SJCRH30 (cell line): ENCODE measurements at places on chromosomes 5 and 9.

GRCh38 chr5:54159893-54160195 lies 150.5 kb downstream of the ARL15 start:
- no peak for DNase-seq
- H3K27me3 ChIP-seq, result no peaks in the 10 kb centered on the region
- no peak overlapping the region for H3K27ac ChIP-seq
- no peak overlapping the region for H3K4me3 ChIP-seq
- peaks cover 4% of the 10 kb centered on the region; the same call in 1 of the 2 replicates for H3K4me1 ChIP-seq
- no peaks in the 10 kb centered on the region for H3K36me3 ChIP-seq

DNA sequence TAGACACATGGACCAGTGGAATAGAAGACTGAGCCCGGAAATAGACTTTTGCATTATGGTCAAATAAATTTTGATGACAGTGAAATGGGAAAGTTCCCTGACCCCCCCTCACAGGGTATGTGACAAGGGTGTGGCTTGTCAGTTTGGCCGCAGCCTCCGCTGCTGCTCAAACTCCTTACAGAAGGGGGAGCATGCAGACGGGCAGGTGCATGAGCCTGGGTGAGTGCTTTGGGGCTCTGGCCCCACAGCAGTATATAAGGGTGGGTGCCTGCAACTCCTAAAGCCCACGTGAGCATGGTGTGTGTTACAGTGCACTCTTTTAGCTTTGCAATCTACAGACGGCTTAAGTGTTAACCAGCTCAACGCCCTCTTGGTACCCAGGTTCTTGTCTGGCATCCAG lies 21.9 kb upstream of the CAPSL start:
- no peaks in the 10 kb centered on the region for H3K4me1 ChIP-seq
- no peaks in the 10 kb centered on the region for H3K36me3 ChIP-seq
- no peaks in the 10 kb centered on the region for H3K27me3 ChIP-seq
- DNase-seq, result no peak

DNA sequence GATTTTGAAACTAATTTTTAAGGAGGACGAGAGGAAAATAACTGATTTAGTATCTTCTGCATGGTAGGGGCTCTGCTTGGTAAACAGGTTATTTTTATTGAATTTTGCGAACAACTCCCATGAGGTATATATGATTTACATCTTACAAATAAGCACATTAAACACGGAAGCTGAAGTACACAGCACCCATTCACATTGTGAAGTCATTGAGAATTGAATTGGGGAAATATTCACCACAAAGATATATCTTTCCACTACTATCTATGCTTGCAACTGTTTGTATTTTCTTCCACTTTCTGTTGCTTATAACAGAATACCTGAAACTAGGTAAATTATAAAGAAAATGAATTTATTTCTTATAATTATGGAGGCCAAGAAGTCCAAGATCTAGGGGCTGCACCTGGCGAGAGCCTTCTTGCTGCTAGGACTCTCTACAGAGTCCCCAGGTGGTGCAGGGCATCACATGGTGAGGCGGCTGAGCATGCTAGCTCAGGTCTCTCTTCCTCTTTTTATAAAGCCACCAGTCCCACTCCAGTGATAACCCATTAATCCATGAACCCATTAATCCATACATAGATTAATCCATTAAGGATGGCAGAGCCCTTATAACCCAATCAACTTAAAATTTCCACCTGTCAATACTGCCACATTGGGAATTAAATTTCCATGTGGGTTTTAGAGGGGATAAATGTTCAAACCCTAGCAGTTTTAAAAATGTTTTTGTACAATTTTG lies 79.0 kb upstream of the ZNF608 start:
- no peak for DNase-seq
- no peaks in the 10 kb centered on the region for H3K27me3 ChIP-seq
- H3K36me3 ChIP-seq, result no peaks in the 10 kb centered on the region
- H3K4me1 ChIP-seq, result peaks cover 3% of the 10 kb centered on the region; the same call in 1 of the 2 replicates
- no peak overlapping the region for H3K4me3 ChIP-seq

DNA sequence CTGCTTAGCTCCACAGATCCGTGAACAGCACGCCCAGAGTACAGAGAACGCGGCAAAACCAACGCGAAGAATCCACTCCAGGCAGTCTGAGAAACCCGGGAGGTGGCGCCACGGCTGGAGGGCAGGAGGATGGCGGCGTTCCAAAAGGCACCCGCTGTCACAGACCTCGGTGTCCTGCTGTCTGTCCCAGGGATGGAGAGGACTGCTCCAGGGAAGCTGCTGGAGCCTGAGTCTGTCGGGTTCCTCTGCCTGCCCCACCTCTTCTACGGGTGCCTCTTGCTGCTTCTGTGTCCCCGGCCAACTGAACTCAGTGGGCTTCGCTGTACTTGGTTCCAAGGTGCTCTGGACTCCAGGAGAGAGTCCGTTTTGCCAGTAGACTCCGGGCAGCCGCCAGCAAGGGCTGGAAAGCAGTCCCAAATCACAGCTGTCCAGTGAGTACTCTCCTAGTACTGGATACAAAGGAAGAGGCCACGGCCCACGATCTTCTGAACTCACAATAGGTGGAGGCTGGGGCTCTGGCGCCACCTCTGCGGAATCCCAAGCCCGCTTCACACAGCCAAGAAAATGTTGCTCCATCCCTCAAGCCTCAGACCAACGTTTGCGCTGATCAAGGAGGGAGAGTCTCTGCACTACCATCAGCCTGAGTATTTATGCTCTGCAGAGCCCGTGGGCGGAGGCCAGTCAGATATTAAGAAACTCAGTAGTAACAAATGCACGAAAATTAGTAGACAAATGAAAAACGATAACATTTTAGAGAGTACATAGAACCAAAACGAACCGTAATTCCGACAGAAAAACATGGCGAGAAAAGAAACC lies 440 bp downstream of the ANXA2R start:
- H3K36me3 ChIP-seq, result no peaks in the 10 kb centered on the region
- no peaks in the 10 kb centered on the region for H3K27me3 ChIP-seq
- peak overlapping the region; percentile 5; the same call in 1 of the 2 replicates for H3K27ac ChIP-seq
- peak; percentile 88 for DNase-seq

- DNase-seq, result peak; percentile 12
- H3K4me1 ChIP-seq, result no peaks in the 10 kb centered on the region
- no peaks in the 10 kb centered on the region for H3K36me3 ChIP-seq
- H3K27me3 ChIP-seq, result no peaks in the 10 kb centered on the region
- H3K4me3 ChIP-seq, result no peak overlapping the region
These were observed 408.2 kb upstream of the PRR16 start for GRCh38 chr5:120055858-120056257.

DNA sequence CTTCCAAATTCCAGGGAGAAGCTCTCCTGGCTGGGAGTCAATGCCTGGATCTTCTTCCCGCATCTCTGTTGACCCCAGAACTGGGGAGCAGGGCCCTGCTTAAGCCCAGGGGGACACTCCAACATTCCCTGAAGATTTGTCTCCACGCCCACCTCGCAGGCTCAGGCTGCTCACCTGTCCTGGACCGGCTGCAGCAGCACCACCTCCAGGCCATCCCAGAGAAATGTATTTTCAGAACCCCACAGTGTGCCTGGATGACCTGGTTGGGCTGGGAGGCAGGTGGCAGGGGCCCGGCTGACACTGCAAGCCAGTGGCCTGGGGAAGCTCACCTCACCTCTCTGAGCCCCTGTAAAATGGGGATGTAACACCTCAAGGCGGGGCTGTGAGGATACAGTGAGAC lies 27.1 kb upstream of the ZBTB43 start:
- H3K4me3 ChIP-seq, result no peak overlapping the region
- no peaks in the 10 kb centered on the region for H3K4me1 ChIP-seq
- no peaks in the 10 kb centered on the region for H3K36me3 ChIP-seq
- H3K27me3 ChIP-seq, result no peaks in the 10 kb centered on the region

DNA sequence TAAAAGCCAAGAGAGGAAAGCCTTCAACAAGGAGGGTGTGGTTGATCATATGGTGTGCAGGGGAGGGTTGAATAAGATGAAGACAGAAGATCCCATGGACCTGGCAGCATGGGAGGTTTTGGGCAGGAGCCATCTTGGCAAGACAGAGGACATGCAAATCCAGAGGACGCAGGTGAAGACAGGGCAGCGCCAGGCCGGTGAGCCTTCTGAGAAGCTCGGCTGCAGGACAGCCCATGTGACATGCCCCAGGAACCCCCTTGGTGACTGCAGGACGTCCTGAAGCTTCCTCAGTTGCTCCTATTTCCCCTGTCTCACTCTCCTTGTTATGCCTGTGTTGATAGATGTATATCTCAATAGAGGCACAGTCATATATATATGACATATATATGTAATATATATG lies 159.4 kb downstream of the GADD45G start:
- no peaks in the 10 kb centered on the region for H3K36me3 ChIP-seq
- no peak for DNase-seq
- no peaks in the 10 kb centered on the region for H3K27me3 ChIP-seq
- peaks cover 11% of the 10 kb centered on the region for H3K4me1 ChIP-seq
- H3K4me3 ChIP-seq, result no peak overlapping the region

DNA sequence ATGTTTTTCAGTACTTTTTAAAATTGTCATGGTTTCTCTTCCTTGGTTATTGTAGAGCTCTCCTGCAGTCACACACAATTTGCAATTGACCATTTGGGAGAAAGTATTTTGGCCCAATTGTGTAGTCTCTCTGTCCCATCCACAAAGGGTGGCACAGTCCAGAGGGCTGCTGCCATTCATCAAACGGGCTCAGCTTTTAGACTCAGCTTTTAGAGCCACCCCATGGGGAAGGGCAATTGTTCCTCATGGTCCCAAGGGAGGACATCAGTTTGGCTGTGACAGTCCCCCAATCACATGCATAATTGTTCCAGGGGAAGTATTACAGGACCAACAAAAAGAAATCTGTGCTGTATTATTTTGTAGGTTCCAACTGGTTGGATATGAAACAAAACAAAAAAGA lies 207.6 kb downstream of the ZNF462 start:
- H3K27me3 ChIP-seq, result no peaks in the 10 kb centered on the region
- no peak overlapping the region for H3K27ac ChIP-seq
- H3K4me3 ChIP-seq, result no peak overlapping the region
- no peaks in the 10 kb centered on the region for H3K36me3 ChIP-seq

DNA sequence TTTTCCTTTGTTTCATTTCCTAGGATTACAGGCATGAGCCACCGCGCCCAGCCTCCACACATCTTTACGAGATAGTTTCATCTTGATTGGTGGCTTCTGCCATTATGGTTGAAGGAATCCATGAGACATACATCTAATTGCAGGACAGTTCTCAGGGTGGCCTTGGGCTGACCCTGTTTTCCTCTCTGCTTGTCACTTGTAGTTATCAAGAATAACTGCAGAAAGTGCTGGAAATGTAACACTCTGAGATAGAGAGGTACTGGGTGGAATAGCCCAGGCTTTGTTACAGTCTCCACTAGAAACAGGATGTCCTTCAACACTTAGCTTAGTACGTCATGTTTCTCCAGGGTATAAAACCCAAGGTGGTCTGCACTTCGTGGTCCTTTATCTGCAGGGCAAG lies 10.7 kb downstream of the UGT3A2 start:
- H3K36me3 ChIP-seq, result no peaks in the 10 kb centered on the region
- H3K4me3 ChIP-seq, result no peak overlapping the region
- DNase-seq, result no peak
- peaks cover 6% of the 10 kb centered on the region; the same call in 1 of the 2 replicates for H3K4me1 ChIP-seq
- no peak overlapping the region for H3K27ac ChIP-seq

GRCh38 chr5:117604845-117605244 lies 1030.2 kb upstream of the SEMA6A start:
- H3K4me3 ChIP-seq, result no peak overlapping the region
- no peaks in the 10 kb centered on the region for H3K27me3 ChIP-seq
- H3K36me3 ChIP-seq, result no peaks in the 10 kb centered on the region
- no peak for DNase-seq
- no peaks in the 10 kb centered on the region for H3K4me1 ChIP-seq

- no peaks in the 10 kb centered on the region for H3K36me3 ChIP-seq
- H3K27ac ChIP-seq, result no peak overlapping the region
- no peaks in the 10 kb centered on the region; the same call in 1 of the 2 replicates for H3K4me1 ChIP-seq
- H3K27me3 ChIP-seq, result no peaks in the 10 kb centered on the region
- no peak for DNase-seq
These were observed 6.9 kb downstream of the REEP2 start for GRCh38 chr5:138445547-138446271.

GRCh38 chr5:143347698-143348344 lies 55.7 kb downstream of the NR3C1 start:
- H3K36me3 ChIP-seq, result no peaks in the 10 kb centered on the region; the same call in 1 of the 2 replicates
- peaks cover 14% of the 10 kb centered on the region for H3K4me1 ChIP-seq
- H3K27me3 ChIP-seq, result no peaks in the 10 kb centered on the region
- DNase-seq, result no peak
- H3K27ac ChIP-seq, result no peak overlapping the region

DNA sequence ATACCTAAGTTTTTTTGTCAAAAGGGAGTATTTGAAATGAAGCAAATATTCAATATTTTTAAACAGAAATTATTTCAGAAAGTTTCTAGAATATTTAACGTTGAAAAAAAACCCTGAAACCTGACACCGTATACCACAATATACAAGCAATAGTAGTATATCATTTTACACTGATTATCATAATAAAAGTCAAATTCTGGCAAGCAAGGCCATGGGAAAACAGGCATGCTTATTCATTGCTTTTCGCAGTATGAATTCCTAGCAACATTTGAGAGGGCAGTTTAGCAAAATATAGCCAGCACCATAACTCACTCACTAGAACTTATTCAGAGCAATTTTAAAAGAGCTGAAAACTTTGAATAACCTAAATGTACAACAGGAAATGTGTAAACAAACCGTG lies 46.1 kb downstream of the ERAP1 start:
- H3K27me3 ChIP-seq, result no peaks in the 10 kb centered on the region
- H3K4me1 ChIP-seq, result no peaks in the 10 kb centered on the region
- peaks cover 3% of the 10 kb centered on the region for H3K36me3 ChIP-seq
- no peak overlapping the region for H3K4me3 ChIP-seq
- no peak overlapping the region for H3K27ac ChIP-seq

- no peaks in the 10 kb centered on the region for H3K27me3 ChIP-seq
- peak overlapping the region; percentile 33; the same call in 1 of the 2 replicates for H3K27ac ChIP-seq
- peak; percentile 21 for DNase-seq
These were observed 603 bp downstream of the DENND1A start for GRCh38 chr9:123929177-123929869.

GRCh38 chr9:94586814-94587213 lies 6.8 kb downstream of the FBP2 start:
- no peak overlapping the region for H3K4me3 ChIP-seq
- H3K27ac ChIP-seq, result no peak overlapping the region
- H3K27me3 ChIP-seq, result no peaks in the 10 kb centered on the region; the same call in 1 of the 2 replicates
- no peaks in the 10 kb centered on the region for H3K36me3 ChIP-seq

GRCh38 chr9:86039991-86040860 lies 59.1 kb downstream of the GOLM1 start:
- no peaks in the 10 kb centered on the region for H3K4me1 ChIP-seq
- DNase-seq, result no peak
- no peak overlapping the region for H3K4me3 ChIP-seq
- no peaks in the 10 kb centered on the region for H3K27me3 ChIP-seq
- H3K36me3 ChIP-seq, result peaks cover 41% of the 10 kb centered on the region

GRCh38 chr5:159411115-159411514 lies 80.8 kb upstream of the IL12B start:
- H3K4me3 ChIP-seq, result no peak overlapping the region
- no peaks in the 10 kb centered on the region for H3K4me1 ChIP-seq
- no peaks in the 10 kb centered on the region for H3K36me3 ChIP-seq
- no peak for DNase-seq
- H3K27me3 ChIP-seq, result no peaks in the 10 kb centered on the region
- H3K27ac ChIP-seq, result no peak overlapping the region
